Umbilical cord (tissue), 2 donors: ENCODE measurements at places on chromosomes 2 and 18. TPM values are rescaled to one million over a fixed set of nuclear protein-coding genes. Genes with fewer than 3 reads are reported as not detected.

DNA sequence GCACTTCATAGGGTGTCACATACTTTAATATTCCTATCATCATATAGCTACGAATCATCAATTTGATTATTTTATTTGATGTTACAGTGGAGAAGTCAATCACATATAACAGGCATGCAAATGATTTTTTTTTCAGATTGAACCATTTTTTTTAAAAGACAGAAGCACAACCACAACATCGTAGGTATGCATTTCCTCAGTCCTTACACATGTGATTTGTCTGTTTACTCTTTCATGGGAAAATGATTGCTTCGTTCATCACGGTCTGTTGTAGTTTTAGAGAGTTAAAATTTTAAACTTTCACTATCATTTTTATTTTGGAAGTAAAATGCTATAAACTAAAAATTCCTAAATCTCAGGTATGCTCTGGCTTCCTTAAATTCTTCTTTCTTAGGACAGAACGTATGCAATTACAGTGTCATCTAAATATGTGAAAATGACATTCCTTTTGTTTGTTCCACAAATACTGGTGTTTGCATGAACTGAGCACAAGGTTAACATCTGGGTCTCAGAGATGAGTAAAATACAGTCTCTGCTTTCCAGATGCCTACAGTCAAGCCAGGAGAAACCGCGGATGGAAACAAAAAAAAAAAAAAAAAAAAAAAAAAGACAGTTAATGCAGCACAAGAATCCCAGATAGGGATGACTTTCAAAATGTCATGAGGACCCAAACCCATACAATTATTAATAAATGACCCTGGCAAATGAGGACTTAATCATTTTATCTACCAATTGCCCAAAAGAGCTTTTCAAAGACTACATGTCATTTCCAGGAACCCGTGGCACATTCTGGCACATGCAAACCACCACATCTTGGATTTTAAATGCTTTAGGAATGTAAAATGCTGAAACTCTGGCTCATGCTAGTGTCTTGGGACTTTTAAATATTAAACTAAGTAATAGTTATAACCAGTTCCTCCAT, 201.2 kb downstream of the LRP1B start:
- DNase-seq: peak; percentile 34

GRCh38 chr2:105296017-105296611, 33.4 kb downstream of the TGFBRAP1 start:
- no peak for DNase-seq

GRCh38 chr2:36789181-36789804, 92.8 kb downstream of the VIT start:
- DNase-seq: no peak

DNA sequence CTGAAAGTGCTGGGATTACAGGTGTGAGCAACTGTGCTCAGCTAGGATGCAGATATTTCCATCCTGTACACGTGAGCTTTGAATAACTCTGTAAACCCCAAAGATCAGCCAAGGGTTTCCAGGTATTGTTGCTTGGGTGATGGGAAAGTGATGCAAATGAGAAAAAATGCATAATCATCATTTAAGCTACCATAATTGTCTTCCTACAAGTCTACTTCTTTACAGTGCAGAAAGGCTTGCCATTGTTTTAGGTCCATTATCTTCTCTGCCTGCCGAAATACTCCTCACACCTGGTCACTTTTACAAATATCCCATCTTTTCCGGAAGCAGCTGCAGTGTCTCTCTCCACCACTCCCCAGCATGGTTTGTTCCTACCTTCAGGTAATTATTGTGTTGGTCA, 259.8 kb upstream of the CCDC68 start:
- DNase-seq: no peak

DNA sequence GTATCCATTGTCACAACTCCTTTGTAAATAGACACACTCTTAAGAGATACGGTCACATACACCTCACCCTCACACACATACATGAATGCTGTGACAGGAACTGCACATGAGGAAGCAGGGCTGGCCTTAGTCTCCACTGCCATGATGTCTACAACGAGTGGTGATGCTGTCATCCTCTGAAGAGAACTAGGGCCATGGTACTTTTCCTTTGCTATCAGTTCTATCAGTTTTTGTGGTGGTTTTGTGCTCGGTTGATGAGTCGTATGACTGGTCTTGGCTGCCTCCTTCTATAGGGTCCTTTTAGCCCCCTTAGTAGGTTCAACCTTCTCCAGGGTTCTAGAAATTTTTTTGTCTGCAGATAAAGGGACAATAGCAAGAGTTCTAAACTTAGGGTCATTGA, 66.0 kb downstream of the MYO3B start:
- DNase-seq: no peak

DNA sequence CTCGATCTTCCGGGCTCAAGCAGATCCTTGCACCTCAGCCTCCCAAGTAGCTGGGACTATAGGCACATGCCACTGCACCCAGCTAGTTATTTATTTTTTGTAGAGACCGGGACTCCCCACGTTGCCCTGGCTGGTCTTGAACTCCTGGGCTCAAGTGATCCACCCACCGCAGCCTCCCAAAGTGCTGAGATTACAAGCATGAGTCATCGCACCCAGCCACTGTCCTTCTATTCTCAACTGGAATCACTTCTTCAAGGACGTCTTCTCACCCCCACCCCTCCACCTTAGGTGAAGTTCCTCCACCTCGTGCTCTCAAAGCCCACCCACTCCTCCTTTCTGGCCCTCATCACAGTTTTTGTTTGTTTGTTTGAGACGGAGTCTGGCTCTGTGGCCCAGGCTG, 54.0 kb upstream of the REL start:
- no peak for DNase-seq

DNA sequence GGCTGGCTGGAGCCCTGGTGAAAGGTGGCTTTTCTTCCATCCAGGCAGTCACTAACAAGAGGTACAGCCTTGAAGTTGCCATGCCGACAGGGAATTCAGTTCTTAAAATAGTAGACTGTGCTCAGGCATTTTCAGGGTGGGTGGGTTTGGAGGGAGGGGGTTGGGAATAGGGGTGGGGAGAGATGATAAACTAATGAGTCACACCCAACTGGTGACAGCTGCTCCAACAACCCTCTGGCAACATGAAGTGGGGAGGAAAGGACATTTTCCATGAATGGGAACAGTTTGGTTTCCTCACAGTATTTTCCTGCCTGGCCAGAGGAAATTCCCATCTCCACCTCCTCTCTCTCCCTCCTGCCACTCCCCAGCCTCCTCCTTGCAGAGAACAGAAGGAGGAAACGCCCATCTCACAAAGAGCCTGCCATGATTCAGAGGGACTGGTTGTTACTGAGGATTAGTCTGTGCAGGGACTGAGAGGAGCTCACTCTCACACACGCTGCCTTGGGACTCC, 113.0 kb upstream of the SLC1A4 start:
- DNase-seq: peak; percentile 90

DNA sequence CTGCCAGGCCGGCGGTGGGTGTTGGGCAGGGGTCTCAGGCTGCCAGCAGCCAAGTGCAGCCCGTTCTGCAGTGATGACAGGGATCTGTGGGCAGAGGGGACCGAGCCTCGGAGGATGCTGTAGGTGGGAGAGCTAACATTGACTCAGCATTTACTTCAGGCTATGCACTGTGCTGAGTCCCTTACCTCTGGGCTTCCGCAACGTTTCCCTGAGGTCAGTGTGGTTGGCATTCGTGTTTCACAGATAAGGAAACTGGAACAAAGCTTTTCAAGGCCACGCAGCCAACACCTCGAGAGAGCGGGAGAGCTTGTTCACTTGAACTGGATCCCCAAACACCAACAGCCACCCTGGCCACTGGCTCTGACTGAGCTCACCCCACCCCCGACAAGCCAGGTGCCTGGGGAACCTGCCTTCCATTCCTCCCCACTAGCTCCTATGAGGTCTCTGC, 839 bp upstream of the GPR148 start:
- DNase-seq: peak; percentile 12

DNA sequence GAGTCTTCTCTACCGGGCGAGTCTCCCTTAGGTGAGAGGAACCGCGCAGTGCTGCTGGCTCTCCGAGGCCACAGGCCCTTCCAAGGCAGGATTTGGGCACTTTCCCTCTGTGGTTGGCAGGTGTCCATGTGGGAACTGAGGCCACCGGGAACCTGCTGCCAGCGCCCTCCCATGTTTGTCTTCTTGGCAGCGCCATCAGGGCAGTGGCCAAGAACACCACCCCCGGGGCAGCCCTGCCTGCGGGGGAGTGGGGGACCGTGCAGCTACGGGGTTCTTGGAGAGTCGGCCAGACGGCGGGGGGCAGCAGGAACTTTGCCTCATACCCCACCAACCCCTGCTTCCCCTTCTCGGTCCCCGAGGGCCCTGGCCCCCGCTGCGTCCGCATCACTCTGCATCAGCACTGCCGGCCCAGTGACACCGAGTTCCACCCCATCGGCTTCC, 10.0 kb downstream of the CAPN10 start:
- DNase-seq: no peak

DNA sequence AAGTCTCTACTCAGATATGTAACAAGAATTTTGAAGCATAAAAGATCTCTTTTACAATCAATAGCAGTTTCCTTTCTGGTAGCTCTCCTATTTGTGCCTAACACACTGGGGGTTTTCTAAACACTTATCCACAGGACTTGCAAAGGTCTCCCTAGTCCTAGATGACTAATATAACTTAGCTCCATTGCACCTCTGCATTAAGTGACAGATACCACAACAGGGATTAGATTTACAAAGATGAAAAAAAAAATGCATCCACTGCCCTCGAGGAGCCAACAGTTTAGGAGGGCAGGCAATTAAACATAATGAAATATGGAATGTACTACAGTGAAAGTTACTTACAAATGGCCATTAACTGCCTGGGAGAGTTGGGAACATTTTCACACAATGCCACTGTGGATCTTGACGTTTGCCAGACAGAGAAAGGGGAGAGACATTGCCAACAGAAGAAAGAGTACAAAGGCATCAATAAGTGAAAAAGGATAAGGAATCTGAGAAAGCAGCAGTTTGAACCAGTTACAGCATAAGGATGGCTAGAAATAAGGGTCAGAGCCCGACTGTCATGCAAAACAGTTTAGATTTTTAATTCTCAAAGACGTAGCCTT, 14.3 kb downstream of the PPP3R1 start:
- no peak for DNase-seq

DNA sequence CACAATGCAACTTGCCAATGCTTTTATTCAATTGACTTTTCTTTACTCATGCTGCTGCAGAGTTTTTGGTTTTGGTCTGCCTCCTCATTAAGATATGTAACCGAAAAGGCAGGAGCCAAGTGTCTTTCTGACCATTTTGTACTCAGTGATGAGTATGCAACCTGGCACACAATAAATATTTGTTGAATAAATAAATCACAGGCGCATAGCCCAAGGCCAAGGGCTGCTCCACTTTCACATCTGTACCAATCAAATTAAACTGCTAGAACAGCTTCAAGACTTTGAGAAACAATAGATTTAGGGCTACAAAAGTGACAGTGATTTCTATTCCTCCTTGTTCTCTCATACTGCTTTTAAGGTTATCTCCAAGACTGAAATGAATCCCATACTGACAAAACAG, 828.2 kb downstream of the RNF144A start:
- no peak for DNase-seq

DNA sequence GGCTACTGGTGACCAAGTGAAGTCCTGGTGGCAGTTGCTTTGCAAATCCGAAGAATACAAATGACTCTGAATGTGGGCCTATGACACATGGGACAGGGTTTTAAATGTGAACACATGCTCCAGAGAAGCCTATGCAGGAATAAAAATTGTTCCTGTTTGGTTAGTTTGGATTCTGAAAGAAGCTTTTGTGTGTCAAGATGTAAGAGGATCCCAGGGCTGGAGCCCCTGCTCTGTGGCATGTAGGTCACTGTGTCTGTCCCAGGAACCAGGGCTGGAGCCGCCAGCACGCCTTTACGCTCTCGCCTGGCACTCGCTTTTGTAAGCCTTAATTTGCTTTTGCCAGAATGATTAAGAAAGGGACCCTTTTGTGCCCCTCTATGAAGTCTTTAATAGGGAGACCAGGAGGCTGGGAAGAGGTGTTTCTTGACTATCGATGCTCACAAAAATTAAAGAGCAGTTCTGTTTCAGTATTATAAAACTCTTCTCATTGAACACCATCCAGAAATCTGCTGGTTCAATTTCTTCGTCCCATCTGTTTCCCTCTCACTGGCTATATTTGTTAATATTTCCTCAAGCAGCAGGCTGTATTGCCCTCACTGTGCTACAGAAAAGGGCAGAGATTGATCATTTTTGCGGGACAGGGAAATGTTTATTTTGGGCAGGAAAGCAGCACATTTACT, 532.7 kb upstream of the POU3F3 start:
- DNase-seq: no peak

The CDH19 gene
- total RNA-seq: 6.7 TPM

The EPAS1 gene
- 52.2 TPM for total RNA-seq

The MYO5B gene
- total RNA-seq: 7.0 TPM

The PTCD3 gene
- total RNA-seq: 105 TPM

The CCDC121 gene
- total RNA-seq: 10.6 TPM

The KYNU gene
- total RNA-seq: 4.3 TPM

The DSEL gene
- 14.9 TPM for total RNA-seq

The CXCR1 gene
- 2.9 TPM for total RNA-seq

The PXDN gene
- 206 TPM for total RNA-seq

The TOGARAM2 gene
- total RNA-seq: 1.4 TPM
